ENCODE measurements at places on chromosomes 12 and 14. TPM values are rescaled to one million over a fixed set of nuclear protein-coding genes. Genes with fewer than 3 reads are reported as not detected.

GRCh38 chr12:10408842-10409241, 715 bp downstream of the KLRC4 start:
- DNase-seq, result no peak

DNA sequence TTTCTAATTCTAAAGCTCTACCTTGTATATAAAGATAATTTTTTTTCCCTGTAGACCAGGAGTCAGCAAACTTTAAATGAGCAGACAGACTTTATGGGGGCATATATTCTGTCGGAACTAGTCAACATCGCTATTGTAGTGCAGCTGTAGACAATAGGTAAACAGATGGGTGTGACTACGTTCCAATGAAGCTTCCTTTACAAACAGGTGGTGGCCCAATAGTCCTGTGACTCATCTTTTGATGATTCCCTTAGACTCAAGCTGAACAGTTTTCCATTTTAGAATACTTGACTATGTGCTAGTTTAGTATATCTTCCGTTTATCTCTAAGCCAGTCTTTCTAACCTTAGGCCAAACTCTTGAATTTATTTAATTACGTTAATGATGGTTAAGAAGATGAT, 16.3 kb downstream of the MUCL1 start:
- no peak for DNase-seq

GRCh38 chr12:26340649-26341048, 145.3 kb downstream of the SSPN start:
- no peak for DNase-seq

GRCh38 chr12:132075714-132076553, 68.2 kb downstream of the DDX51 start:
- no peak for DNase-seq

DNA sequence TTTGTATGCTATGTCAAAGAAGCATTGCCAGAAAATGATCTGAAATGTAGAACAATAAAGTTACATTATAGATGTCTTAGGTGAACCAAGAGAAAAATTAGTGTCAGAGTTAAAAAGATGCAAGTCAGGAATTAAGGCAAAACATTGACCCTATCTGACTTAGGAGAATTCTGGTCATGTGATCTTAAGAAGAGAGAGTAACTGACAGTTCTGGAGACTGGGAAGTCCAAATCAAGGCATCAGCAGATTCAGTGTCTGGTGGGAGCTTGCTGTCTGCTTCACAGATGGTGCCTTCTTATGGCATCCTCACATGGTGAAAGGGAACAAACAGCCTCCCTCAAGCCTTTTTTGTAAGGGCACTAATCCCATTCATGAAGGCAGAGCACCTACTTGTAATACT, 42.8 kb downstream of the BICD1 start:
- no peak for DNase-seq

DNA sequence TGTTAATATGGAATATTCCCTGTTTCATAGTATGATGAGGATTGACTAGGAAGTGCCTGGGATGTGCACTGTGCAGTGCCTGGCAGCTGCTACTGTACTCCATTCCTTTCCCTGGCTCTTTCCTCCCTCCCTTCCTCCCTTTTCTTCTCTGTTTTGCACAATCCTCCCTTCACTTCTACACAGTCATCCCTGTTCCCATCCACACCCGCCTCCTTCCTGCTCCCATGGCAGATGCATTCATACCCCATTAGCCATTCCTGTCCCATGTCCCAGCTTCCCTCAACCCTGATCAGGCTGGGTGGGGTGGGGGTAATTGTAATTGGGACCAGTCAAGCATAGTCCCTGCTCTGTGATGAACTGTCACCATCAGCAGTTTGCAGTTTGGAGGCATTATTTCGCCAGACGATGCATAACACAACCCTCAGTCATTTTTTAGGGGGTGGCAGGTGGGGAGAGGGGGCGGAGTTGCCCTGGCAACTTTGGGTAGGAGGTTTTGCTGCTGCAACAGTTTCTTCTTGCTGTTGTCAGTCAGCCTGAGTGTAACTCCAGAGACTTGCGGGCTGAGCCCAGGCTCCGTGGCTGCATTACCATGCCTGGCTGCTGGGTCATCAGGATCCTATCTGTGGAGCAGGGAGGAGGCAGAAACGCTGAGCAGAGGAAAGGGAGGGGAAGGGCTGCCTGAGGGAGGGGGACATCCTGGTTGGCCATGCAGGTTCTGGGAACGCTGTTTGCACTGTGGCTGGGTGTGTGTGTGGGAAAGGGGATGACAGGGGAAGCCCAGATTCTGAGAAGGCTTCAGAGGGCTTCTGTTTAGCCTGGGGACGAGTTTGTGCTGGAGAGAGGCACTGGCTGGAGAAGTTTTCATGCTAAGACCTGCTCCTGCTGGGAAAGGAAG, 4.1 kb upstream of the KRT84 start:
- DNase-seq, result no peak

GRCh38 chr14:81591266-81591665, 57.6 kb upstream of the SEL1L start:
- DNase-seq, result no peak

DNA sequence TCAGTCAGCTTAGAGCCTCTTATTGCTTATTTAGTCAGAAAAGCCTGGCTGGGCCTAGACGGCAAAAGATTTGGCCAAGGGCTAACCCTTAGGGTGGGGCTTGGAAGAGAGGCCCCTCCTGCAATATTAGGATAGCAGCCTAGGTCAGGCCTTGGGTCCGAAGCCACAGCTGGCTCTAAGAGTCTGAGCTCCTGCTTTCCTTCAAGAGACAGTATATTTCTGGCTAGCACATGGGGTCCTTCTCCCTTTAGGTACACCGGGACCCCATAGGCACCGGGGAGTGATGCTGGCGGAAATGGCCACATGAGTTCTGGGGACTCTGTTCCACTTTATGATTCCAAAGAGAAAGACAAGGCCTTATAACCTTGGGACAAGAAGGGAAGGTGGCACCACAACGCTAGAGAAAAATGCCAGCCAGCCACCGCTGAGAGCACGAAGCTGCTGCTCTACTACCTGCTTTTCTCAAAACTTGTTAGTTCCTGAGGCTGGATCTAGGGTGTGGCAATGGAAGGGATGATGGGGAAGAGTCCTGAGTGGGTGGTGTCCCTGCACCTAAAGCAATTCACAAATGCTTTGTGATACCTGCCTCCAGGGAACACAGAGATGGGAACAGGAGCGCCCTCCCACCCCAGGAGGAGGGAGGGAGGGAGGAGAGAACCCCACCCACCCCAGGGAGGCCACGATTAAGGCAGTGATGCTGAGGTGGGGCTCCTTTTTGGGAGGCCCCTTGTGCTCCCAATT, 3.1 kb upstream of the AVIL start:
- no peak for DNase-seq

DNA sequence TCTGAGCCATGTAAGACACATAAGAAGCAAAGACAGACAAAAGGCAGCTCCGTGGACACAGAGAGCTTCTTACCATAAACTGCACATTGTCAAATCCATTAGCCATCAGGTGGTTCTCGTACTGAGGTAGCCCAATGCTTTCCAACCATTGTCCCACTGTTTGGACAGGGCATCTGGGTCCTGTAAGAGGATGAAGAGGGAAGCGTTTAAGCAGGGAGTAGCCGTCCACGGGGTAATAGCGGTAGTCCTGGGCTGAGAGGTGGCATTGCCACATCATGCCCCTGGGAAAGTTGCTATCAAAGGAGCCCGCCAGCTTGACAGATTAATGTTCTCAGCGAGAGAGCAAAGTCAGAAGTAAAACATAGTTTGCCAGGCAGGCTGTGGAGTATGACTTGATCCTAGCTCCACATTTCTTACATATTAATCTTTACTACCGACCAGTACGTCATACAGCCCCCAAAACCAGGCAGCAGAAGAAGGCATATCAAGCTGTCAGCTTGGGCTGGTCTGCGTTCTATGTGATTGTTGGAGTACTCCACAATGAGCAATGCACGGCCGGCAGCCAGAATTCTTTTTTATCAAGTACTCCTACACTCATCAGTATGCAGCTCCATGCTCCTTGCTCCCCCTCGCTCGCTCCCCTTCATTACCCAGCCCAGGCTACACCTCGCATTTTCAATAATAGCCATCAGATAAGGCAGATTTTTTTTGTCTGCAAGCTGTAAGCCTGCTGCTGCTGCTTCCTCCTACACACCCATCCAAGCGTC, 493.2 kb upstream of the GARIN6 start:
- DNase-seq, result no peak

GRCh38 chr12:67275380-67275913, 6.3 kb downstream of the CAND1 start:
- DNase-seq, result no peak

GRCh38 chr12:166425-167075, 47.4 kb downstream of the SLC6A12 start:
- DNase-seq, result no peak

GRCh38 chr12:68462803-68463202, 130.6 kb upstream of the MDM1 start:
- DNase-seq, result no peak

- DNase-seq, result no peak
Observed at GRCh38 chr12:21647179-21647578, 10.5 kb downstream of the LDHB start.

DNA sequence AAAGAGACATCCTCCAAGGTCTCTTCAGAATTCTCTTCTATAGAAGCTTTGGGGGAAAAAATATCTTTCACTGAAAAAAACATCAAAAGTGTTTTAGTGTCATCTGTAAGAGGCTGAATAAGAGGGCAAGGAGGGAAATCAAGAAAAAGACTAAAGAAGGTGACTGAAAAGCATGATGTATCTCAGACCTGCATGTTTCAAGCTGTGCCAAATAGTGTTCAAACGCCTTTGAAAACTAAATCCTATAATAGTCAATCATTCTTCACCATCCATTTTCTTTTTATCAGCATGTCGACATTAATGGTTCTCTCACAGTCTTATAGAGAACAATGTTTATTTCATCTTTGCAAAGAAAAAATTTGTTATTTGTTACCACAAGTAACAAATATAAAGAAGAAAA, 94.5 kb downstream of the CEP128 start:
- no peak for DNase-seq

DNA sequence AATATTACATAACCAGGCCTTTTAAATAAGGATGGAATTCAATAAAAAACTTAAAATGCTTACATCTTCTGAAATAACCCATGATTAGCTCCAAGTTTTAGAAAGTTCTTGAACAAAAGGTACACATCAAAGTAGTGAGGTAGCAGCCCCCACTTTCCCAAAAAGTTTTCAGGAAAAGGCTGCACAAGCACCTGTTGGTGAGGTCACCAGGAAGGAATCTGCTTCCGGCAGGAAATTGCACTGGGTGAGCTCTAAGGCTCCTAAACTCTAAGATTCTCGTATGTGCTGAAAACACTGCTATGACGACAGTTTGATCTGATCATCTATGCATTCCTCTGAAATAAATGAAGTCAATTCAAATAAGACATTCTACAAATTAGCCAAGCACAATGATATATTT, 34.3 kb upstream of the TTC7B start:
- no peak for DNase-seq

GRCh38 chr12:76303365-76303764, 44.9 kb downstream of the BBS10 start:
- no peak for DNase-seq

DENR gene
- 36.6 TPM for total RNA-seq

C1QL4 gene
- not detected for total RNA-seq

KIF5A gene
- 0.89 TPM for total RNA-seq

SRRM4 gene
- not detected for total RNA-seq

LRIG3 gene
- total RNA-seq, result 0.13 TPM

NXPH4 gene
- not detected for total RNA-seq

NAA30 gene
- total RNA-seq, result 16.2 TPM

REC8 gene
- total RNA-seq, result 41.5 TPM

TIMM9 gene
- total RNA-seq, result 37.4 TPM

GSKIP gene
- total RNA-seq, result 5.9 TPM

NELL2 gene
- total RNA-seq, result 169 TPM

Data from T-cell (primary cell).